ENCODE measurements at places on chromosomes 3 and 15.

GRCh38 chr3:127064391-127065137 is 81.6 kb downstream of the PLXNA1 start:
- DNase-seq: no peak

- no peak for DNase-seq
Measured at GRCh38 chr3:60431599-60431958, 819.7 kb downstream of the FHIT start.

DNA sequence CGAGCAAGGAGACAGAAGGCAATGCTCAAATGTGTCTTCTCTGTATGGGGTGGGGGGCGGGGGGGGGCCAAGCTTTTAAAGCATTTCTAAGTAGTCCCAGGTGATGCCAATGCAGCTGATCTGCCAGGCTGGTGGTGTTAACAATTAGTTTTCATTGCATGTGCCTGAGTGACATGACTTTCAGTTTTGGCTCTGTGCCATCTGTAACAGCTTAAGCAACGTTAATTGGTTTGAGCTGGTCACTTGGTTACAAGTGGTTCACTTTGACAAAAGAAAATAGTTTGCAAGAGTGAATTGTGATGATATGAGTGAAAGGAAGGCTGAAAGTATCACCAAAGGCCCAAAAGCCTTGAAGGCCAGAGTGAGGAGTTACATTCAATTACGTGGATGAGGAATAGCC is 26.4 kb upstream of the LRIG1 start:
- no peak for DNase-seq

GRCh38 chr3:15606434-15606891 is 4.9 kb downstream of the BTD start:
- DNase-seq: no peak

DNA sequence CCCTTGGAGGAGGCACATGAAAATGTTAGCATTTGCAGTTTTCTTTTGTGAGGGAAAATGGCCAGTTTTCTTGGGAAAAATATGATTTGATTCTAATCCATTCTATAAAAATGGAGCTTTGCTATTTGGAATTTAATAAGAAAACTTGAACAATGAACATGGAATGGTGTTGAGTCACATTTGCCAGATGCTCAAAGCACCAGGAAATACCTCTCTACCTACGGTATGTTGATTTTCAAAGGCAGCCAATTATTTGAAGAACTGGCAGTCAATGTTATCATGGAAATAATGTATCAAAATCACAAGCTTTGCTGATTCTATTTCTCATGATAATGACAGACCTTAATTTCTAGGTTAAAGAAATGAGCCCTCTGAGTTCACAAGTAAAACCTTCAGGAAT is 14.9 kb downstream of the NME9 start:
- DNase-seq: no peak

DNA sequence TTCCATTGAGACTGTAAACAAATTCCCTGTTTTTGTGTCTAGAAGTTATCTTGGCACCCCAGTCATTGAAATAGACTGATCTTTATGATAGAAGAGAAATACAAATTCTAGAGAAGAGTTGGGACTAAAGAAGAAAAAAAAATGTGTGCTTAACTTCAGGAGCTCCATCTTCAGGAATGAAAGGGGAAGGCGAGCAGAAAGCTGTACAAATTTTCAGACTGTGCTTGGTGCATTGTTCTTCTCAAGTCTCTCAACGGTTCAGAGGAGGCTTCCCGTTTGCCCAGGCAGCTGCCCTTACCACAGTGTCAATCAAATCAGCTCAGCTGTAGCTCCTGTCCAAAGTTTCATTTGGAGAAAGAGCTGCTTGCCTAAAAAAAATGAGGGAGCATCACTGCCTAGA is 41.7 kb downstream of the OXSM start:
- DNase-seq: no peak

Measured in neural crest cell (in vitro differentiated cells).